NCI-H1694 (cell line): ENCODE measurements at places on chromosomes 6 and 20.

DNA sequence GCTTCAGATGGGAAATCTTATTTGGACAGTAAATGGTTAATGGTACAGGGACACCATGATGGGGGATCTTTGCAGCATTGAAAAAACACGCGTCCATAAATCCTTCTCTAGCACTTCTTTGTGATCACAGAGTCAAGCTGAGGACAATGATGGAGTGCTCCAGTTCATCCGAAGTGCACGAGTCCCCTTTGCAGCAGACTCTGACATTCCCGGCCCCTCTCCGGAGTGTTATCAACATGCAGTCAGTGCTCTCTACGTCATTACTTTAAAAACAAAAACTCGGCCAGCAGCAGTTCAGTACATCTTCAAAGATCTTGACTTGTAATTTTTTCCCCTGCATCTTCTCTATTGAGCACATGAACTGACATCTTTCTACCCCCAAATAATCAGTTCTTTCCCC, 185.5 kb upstream of the AKAP12 start:
- DNase-seq = no peak

- no peak for DNase-seq
These were observed 45.8 kb upstream of the PAK5 start for GRCh38 chr20:9884666-9885065.

GRCh38 chr6:151442371-151442770, 9.6 kb downstream of the RMND1 start:
- DNase-seq = no peak

DNA sequence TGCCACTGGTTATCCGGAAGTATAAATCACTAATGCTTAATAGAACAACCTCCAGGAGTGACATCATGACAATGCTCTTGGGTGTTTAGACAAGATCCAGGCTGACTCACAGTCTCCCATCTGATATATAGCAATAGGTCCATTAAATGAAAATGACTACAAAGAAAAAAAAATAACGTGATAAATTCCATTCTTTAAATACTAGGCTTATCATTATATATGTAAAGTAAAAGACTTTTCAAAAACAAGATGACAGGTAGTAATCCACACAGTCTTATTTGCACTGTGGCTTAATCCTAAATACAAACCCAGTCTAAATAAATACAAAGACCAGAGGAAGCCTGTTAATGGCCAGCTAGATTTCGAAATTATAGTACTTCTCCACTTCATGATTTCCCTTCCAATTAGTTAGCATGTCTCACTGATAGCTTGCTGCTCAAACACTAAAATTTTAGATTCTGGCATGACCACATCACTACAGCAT, 149.1 kb upstream of the BEND3 start:
- DNase-seq = no peak

- no peak for DNase-seq
These were observed 5.4 kb downstream of the TGM3 start for GRCh38 chr20:2301164-2301622.

DNA sequence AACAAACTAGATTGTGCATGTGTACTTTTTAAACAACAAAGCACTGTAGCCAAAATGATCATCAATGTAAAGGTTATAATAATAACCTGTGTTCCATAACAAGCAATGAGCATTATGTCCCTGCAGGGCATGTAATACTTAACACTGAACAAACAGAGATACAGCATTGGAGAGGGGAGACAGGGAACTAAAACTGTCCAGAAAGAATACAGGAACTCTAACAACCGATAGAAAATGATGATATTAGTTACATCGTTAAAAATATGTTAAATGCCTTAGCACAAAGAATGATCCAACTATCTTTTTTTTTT, 80.5 kb downstream of the COL9A1 start:
- no peak for DNase-seq

DNA sequence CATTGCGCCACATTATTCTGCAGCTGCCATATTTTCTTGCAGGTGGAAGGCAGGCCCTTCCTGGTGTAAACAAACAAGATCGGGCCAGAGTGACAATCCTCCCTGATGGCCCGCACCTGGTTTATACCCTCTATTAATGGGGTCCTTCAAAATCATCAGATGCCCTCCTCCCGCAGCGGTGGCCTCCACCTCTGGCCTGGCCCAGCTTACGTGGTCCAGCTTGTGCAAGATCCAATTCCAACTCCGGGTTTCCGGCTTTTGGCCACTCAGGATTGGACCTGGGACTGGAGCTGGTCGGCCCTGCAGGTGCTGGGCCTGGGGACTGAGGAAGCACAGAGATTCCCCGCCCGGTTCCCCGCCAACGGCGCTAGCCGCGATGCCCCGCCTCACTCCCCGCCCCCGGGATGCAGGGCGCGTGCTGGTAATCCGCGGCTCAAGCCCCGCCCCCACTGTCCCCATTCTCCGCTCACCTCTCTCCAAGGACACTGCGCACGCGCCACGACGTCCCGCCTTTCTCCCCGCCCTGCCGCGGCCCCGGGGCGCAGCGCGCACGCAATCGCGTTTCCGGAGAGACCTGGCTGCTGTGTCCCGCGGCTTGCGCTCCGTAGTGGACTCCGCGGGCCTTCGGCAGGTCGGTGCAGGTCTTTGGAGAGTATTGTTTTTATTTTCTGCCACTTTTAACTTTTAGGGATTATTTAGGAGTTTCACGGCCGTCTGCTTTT, at the start of gene TMEM14B:
TSS of gene TMEM14B (plus strand) at position 555 of the 722 bp plus-strand sequence. CDS start 1,441 bp downstream, outside the sequence.
- peak; percentile 98 for DNase-seq

DNA sequence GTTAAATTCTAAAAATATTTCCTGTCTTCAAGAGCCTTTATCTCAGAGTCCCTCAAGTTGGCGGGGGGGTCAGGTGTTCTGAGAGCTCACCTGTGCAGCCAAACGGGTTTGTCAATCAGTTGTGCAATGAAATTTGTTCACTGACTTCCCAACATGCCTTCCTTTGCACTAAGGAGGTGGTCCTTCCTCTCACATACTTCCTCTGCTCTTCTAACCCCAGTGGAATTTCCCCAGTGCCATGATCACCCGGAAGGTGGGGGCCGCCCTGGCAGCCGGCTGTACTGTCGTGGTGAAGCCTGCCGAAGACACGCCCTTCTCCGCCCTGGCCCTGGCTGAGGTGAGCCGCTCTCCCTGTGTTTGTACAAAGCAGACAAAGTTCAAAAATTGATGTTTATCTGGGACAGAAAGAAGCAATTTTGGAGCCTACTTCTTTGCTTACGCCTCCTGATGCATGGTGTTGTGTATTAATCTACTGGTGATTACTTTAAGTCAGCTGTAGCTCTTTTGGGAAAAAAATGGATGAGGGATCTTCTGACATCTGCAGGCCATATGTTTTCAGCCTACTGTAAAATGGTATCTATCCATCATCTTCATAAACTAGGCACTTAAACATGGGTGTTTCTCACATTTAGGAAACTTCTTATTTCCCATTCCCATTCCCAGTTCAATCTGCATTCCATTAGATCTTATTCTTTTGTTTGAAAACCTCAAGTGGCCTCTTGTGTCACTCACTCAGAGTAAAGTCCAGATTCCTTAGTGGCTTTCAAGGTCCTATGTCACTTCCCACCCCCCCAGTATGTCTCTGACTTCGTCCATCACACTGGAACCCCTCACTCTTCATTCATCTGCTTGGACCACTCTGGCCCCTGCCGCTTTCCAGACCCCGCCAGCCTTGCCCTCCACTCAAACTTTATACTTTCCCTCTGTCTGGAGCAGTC, 10.1 kb downstream of the ALDH5A1 start:
- no peak for DNase-seq

GRCh38 chr20:47368301-47368700, 11.8 kb upstream of the ZMYND8 start:
- DNase-seq = no peak

DNA sequence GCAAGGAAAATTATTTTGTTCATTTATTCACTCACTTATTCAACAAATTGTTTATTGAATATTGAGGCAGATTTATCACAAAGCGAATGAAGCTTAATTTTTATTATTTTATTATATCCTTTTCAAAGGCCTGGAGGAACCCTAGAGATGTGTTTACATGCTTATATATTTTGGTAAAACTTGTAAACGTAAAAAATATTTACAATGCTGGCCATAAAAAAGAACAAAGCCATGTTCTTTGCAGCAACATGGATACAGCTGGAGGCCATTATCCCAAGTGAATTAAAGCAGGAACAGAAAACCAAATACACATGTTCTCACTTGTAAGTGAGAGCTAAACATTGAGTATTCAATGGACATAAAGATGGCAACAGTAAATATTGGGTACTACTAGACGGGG, 58.8 kb downstream of the ELOVL4 start:
- no peak for DNase-seq

- no peak for DNase-seq
These were observed 27.1 kb upstream of the TASP1 start for GRCh38 chr20:13665709-13666395.

GRCh38 chr6:19824058-19824807, 12.9 kb upstream of the ID4 start:
- DNase-seq = no peak

- DNase-seq = no peak
These were observed 210.1 kb upstream of the FUT9 start for GRCh38 chr6:95805699-95806098.
